BJ (cell line): ENCODE measurements at places on chromosomes 11 and 22.

DNA sequence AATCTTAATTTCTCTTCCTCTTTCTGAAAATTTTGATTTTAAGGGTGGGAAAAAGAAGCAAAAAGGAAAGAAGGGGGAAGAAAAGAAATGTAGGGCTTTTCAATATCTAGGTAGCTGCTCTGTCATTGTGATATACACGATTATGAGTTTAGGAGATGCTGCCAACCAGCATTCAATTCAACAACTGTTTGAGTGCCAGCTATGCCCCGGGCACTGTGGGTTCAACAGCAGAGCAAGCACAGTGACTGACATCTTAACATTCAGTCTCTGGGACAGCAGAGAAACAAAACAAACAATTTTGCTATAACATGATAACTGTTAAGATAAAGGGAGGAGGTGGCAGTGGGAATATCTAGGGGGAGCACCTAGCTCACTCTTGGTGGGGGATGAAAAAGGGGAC, 91.6 kb downstream of the DBX1 start:
- DNase-seq, result no peak

- no peak for DNase-seq
Observed at GRCh38 chr11:861105-861479, 18.4 kb downstream of the TSPAN4 start.

GRCh38 chr11:27355575-27356104, 7.4 kb downstream of the CCDC34 start:
- DNase-seq, result no peak

DNA sequence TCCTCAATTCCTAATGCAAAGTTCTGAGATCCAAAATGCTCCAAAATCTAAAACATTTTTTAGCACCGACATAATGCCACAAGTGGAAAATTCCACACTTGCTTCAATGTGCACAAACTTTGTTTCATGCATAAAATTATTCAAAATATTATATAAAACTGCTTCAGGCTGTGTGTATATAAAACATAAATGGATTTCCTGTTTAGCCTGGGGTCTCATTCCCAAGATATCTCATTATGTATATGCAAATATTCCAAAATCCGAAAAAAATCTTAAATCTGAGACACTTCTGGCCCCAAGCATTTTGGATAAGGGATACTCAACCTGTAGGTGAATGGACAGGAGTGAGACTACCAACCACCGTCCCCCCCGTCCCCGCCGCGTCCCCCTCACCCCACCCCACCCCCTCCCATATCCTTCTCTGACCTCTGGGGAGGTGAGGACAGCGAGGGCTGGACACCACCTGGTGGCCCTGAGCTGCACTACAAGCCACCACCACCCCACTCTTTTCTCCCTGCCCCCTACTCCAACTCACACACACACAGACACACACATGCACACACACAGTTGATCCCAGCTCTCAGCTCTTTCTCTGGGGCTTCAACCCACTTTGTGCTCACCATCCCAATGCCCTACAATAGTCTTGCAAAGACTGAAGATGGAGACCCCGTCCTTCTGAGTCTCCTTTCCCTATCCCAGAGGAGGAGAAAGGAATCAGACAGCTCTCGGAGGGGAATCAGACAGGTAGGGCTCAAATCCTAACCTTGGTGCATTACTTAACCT, 101.0 kb downstream of the PDE2A start:
- no peak for DNase-seq

- no peak for DNase-seq
Observed at GRCh38 chr11:63494975-63495374, 4.0 kb upstream of the PLAAT5 start.

GRCh38 chr11:65429068-65429681, 6.6 kb downstream of the NEAT1 start:
- DNase-seq, result no peak

- no peak for DNase-seq
Observed at GRCh38 chr11:101466352-101466751, 117.5 kb downstream of the TRPC6 start.

DNA sequence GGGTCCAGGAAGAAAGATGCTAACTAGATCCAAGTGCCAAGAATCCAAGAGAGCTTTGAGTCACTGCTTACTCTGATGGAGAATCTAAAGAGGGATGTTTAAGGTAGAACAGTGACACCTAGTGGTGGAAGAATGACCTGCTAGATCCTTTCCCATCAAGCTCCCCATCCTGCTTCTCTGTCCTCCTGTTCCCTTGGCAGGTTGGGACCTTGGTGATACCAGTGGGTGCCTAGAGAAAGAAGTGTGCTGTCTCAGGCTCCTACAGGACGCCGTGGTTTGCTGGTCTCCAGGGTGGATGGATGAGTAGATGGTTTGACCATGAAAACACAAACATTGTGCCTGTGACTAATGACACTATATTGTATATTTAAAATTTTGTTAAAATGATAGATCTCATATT, 383.7 kb downstream of the TMEM135 start:
- no peak for DNase-seq

GRCh38 chr11:94924171-94924572, 49.2 kb downstream of the CWC15 start:
- DNase-seq, result no peak

- no peak for DNase-seq
Observed at GRCh38 chr22:31241200-31241599, 29.1 kb downstream of the LIMK2 start.

DNA sequence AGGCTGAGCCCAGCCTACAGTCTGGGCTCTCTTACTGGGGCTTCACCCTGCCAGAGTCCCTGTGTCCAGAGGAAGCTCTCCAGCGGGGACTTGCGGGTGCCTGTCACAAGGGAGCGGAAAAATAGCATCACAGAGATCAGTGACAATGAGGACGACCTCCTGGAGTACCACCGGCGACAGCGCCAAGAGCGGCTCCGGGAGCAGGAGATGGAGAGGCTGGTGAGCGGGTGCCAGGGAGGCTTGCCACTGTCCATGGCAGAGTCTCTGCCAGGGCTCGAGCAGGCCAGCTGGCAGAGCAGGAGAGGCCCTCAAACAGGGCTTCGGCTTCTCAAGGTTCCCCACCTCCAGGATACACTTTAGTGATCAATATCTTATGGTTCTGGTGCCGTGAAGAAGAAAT, 21.0 kb downstream of the PHLDB1 start:
- DNase-seq, result no peak

GRCh38 chr11:783581-784015, 6.3 kb downstream of the CEND1 start:
- no peak for DNase-seq

DNA sequence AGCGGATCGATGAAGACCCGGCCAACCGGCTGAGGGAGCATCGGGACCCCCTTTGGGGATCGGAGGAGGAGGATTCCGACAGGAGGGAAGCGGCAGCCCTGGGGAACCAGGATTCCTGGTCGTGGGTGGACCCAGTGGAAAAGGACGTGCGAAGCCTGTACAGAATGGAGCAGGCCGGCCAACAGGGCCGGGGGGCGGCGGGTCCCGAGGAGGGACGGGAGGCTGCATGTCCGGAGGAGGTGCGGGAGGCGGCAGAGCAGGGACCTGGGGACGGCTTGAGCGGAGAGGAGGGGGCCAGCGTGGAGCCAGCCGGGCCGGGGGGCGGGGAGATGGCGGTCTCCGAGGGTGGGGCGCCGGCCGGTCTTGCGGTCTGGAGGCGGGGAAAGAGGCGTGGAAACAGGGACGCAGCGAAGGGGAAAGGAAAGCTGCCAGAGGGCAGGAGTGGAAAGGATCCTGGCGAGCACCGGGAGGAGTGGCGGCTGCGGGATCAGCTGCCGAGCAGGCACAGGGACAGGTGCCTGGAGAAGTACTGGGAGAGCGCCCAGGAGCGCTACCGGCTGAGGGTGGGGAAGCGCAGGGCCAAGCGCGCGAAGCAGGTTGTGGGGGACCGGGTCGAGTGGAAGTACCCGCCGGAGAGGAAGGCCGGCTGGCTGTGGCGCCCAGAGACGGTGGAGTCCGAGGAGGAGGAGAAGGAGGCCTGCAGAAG, at the start of gene ANO5:
Gene ANO5 (plus strand): TSS at position 444 of the 706 bp plus-strand sequence. CDS start 408 bp downstream, outside the sequence.
- DNase-seq, result no peak

GRCh38 chr11:18692941-18693760, 5.4 kb upstream of the TMEM86A start:
- no peak for DNase-seq

DNA sequence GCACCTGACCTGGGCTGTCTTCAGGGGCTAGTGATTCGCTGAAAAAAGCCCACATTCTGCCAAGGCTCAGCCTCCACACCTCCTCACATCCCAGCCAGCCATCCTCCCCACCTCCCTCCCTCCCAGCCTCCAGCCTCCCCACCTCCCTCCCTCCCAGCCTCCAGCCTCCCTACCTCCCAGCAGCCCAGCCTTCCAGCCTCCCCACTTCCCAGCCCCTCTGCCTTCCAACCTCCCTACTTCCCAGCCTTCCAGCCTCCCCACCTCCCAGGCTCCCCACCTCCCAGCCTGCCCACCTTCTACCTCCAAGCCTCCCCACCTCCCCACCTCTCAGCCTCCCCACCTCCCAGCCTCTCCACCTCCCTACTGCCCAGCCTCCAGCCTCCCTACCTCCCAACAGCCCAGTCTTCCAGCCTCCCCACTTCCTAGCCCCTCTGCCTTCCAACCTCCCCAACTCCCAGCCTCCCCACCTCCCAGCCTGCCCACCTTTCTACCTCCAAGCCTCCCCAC, 33.7 kb upstream of the TH start:
- no peak for DNase-seq

DNA sequence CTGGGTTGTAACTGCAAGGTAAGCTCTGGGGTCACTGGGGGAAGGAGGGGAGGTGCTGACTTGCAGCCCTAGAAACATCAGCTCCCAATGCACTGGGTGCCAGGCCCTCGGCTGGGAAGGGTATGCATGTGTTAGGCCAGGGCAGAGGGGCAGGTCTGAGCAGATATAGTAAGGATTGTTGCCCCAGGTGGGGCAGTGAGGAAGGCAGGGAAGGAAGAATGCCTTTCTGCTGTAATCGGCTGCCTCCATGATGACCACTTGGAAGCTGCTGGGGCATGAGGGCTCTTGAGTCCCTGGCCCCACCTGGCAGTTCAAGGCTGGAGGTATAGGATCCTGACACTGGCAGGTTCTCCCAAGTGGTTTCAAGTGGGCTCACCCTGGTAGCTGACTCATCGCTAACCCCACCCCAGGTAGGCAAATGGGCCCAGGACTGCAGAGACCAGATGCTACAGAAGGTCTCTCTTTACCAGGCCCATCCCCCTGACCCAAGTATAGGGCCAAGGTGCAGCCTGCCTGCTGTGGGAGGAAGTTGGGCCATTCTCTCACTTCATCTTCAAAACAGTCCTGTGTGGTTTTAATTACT, 56.7 kb downstream of the TIMP3 start:
- no peak for DNase-seq

DNA sequence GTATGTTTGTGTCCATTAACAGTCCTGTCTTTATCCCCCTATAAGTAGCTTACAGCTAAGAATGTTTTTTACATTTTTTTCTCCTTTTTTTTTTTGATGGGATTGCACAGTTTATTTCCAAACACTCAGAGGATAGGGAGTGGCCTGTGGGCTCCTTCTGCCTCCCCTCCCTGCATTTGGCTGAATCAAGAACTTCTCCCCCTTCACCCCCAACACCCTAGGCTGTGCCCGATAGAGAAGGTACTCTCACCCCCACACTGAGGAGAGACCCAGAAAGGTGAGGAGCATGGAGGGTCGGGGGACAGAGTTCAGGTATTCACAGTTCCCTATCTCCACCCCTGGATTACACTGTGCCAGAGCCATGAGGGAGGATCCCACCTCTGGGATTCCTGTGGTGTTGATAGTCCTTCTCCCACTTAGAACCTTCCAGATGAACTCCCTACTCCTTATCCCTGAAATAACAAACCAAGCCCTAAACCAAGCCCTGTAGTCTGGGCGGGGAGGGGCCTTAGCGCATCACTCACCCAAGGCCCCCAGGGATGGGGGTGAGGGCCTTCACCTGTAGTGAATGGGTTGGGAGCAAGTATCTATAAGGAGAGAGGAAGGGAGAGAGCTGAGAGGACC, 97.1 kb downstream of the ADAMTS15 start:
- DNase-seq, result no peak

GRCh38 chr11:119795690-119796089, 66.7 kb upstream of the NECTIN1 start:
- DNase-seq, result no peak

GRCh38 chr11:6360183-6360582, 30.1 kb upstream of the SMPD1 start:
- no peak for DNase-seq

- no peak for DNase-seq
Observed at GRCh38 chr11:125319649-125320048, 155.1 kb downstream of the PKNOX2 start.

GRCh38 chr11:82267186-82267585, 466.5 kb downstream of the FAM181B start:
- DNase-seq, result no peak

GRCh38 chr11:106996691-106997090, 21.6 kb downstream of the GUCY1A2 start:
- no peak for DNase-seq

DNA sequence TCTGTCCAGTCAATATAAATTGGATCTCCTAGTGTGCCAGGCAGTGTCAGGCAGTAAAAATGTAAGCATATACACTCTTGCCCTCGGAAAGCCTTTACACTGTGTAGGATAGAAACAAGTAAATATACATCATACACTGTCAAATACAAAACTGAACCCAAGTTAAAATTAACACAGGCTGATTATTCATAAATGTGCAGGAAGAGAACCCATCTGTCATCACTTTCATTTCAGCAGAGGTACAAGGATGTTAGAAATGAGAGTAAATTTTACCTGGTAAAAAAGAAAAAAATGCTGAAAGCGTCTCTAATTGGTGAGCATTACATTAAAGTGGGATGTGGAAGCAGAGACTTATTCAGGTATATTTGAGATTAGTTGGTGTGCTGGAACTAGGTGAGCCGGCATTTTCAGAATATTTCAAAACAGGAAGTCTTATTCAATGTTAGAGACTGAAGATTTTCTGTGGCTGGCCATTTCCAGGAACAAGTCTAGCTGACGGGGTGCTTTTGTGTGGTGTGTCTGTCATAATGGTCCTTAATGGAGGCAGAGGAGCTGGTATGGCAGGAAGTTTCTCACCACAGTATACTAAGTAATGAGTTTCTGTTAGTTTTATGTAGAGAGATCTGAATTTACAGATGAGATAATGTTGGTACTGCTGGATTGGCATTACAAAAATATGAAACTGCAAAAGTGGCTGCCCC, 192.6 kb downstream of the CASP12 start:
- DNase-seq, result no peak

GRCh38 chr11:115926138-115926537, 421.9 kb upstream of the CADM1 start:
- DNase-seq, result no peak

DNA sequence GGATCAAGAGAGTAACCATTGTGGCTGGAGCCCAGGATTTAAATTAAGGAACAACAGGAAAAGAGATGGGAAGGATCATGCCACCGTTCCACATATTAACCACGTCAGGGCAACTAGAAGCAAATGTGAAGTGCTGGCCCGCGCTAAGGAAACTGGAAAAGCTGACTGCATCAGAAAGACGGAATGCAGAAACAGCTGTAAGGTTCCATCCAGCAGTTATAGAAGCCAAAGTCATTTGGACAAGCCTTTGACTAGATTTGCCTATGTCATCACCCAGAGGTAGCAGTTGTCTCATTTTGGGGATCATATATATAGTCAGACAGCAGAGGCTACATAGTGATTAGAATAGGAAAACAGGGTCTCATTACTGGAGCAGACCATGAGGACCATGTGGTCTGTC, 43.0 kb upstream of the CRTAM start:
- no peak for DNase-seq

GRCh38 chr11:8206251-8207079, 37.6 kb upstream of the RIC3 start:
- DNase-seq, result no peak

GRCh38 chr11:30868626-30869081, 282.5 kb upstream of the MPPED2 start:
- no peak for DNase-seq
